ENCODE measurements at places on chromosomes 2 and 18. TPM values are rescaled to one million over a fixed set of nuclear protein-coding genes. Genes with fewer than 3 reads are reported as not detected.
A peak's percentile ranks its signal among the peaks of the same experiment; 100 is the strongest.

- no peak for DNase-seq
These were observed 82.7 kb downstream of the FAM168B start for GRCh38 chr2:131010566-131010965.

Gene CPLX4
- total RNA-seq: not detected

DNA sequence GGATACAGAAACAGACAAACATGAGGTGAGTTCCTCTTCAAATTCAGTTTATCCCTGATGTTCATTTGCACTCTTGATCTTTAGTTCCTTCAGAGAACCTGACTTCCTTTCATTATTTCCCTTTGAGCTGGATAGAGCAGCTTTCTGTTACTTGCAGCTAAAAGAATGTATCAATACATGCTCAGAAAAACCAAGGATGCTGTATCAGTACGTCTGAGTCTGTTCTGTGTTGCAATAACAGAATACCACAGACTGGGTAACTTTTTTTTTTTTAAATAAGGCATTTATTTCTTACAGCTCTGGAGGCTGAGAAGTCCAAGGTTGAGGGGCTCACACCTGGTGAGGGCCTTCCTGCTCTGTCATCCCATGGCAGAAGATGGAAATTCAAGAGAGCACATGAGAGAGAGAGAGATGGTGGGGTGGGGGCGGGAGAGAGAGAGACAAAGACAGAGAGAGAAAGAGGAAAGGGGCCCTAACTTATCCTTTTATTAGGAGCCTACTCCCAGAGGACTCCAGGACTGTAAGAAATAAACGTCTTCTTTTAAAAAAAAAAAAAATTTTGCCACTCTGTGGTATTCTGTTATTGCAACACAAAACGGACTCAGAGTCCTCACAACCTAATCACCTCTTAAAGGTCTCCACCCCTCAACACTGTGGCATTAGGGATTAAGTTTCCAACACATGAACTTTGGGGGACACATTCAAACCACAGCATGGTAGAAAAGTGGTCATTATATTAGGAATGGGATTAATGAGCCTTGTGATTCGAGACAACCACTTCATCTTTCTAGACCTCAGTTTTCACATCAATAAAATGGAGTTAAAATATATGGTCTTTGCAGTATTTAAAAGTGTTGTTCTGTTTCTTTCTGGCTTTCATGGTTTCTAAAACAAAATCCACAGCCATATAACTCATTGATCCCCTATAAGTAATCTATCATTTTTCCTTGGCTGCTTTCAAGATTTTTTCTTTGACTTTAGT, 18.4 kb upstream of the SELENOI start:
- no peak for DNase-seq

GRCh38 chr18:40957533-40958070, 997.4 kb upstream of the PIK3C3 start:
- DNase-seq: no peak

DNA sequence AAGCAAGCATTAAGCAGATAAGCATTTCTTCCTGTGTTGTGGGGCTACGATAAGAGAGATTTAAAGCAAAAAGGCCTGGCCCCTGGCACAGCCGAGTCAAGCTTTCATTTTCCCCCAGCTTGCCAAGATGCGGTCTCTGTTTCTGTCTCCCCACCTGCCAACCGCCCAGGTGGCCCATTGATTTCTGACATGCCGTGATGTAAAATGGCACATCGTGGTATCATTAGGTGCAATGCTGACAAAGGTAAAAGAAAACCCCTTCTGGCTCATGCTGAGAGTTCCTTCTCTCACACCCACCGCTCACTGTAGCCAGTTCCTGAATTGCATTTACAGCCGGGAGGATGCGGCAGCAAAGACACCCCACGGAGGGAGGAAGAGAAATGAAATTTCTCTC, 62.8 kb downstream of the BOD1L2 start:
- DNase-seq: no peak

Gene DLX1
- total RNA-seq: 3.5 TPM

DNA sequence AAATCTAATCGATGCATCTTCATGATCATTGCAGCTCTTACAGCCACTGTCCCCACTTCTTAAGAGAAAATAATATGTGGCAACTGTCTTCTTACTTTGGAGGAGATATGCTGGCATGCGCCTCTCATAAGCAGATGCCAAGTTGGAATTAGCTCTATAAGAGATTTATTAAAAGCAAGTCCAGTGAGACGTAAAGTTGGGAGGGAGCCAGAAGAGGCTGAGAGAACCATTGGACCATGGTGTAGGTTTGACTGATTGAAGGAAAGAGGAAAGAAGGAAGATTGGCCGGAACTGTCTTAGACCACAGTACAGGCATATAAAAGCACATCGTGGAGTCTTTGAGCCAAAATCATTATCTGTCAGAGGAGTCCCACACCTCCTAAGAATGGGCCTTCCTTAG, 265.7 kb upstream of the ZC3H15 start:
- DNase-seq: no peak

- no peak for DNase-seq
These were observed 220.7 kb downstream of the CAMKMT start for GRCh38 chr2:44582363-44583008.

Gene GKN1
- total RNA-seq: not detected

DNA sequence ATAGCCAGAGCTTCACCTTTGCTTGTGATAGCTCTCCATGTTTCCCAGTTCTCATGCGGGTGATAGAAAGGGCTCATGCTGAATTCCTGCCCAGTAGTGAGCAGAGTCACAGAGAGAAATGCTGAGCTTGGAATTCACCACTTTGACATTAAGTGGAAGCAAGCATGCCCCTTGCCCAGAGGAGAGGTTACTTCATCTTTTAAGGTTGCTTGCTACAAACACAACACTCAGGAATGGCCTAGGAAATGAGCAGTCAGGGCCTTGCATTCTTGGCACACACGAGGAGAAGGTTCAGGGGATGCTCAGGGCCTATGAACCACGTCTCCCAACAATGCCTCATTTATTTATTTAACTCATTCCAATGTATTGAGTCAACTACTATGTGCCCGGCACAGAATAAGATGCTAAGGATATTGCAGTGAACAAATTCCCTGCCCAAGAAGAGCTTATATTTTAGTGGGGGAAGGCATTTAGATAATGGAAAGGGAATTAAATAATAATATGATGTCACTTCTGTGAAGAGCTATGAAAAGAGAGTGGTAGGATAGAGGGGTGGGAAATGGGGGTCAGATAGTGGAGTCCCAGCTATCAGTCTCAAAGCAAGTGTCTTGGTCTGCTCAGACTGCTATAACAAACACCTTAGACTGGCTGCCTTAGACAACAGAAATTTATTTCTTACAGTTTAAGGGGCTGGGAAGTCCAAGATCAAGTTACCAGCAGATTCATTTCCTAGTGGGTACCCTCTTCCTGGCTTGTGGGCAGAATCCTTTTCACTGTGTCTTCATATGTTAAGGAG, 42.1 kb downstream of the DDX18 start:
- peak; percentile 80 for DNase-seq

Gene CNTNAP5
- not detected for total RNA-seq

DNA sequence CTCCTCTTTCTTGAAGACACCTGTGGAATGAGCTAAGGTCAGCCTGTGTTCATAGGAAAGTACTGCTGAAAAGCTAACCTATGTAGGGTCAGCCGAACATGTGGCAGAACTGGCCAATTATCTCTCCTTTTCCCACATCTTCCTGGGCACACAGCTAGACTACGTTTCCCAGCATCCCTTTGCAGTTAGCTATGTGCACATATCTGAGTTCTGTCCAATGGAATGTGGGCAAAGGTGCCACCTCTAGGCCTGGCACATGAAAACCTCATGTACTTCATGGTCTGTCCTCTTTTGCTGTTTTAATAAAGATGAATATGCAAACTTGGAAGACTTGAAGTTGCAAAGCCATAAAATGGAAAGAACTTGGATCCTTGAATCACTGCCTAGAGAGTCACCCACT, 352.6 kb downstream of the TNS1 start:
- DNase-seq: no peak

GRCh38 chr2:36059691-36060090, 295.9 kb upstream of the CRIM1 start:
- no peak for DNase-seq

GRCh38 chr18:50170004-50170403, 24.9 kb downstream of the MYO5B start:
- no peak for DNase-seq

- DNase-seq: no peak
These were observed 134.4 kb upstream of the LTBP1 start for GRCh38 chr2:32812316-32812715.

- DNase-seq: no peak
These were observed 368.3 kb downstream of the RAD51AP2 start for GRCh38 chr2:17149945-17150344.
